Stimulated activated CD8-positive, alpha-beta memory T cell treated with anti-CD3 and anti-CD28 coated beads, Interleukin-4, amount 100 ng/mL, for 4 hours (primary cell): ENCODE measurements at places on chromosomes 7 and 10.

GRCh38 chr7:77797734-77798393, 370 bp downstream of the TMEM60 start:
- no peak for DNase-seq

GRCh38 chr7:158414002-158414401, 173.6 kb downstream of the PTPRN2 start:
- no peak for DNase-seq

DNA sequence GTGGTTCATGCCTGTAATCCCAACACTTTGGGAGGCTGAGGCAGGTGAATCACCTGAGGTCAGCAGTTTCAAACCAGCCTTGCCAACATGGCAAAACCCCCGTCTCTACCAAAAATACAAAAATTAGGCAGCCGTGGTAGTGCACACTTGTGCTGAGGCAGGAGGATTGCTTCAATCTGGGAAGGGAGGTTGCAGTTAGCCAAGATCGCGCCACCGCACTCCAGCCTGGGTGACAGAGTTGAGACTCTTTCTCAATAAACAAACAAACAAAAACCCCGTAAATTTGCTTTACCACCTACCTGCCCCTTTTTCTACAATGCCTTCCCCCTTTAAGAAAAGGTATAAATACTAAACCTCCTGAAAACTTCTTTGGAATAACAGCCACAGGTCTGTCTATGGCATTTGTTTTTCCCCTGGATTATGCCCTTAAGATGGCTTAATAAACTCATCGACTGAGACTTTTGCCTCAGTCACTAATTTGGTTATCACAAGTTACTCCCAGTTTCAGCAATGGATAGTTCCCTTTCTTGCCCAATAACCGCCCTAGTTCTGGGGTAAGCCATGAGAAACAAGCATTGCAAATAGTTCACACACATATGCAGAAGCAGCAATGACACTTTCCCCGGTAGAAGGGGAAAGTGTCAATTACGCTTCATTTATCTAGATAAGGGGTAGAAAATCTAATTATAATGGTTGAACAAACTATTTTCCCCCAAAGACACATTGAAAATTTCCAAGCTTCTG, 52.8 kb upstream of the SVIL start:
- DNase-seq, result no peak

DNA sequence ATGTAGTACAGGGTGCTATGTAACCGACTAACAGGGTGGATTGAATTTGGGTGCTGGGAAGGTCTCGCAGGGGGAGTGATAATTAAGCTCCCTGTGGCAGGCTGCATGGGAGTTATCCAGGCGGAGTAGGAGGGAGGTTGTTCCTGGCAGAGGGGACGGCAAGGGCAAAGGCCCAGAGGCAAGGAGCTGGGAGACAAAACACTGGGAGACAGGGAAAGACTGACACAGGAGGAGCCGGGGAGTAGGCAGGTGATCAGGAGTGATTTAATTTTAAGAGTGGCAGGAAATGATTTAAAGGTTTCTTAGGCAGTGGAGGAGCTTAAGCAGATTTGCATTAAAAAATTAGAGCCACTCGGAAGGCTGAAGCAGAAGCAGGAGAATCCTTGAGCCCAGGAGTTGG, 40.7 kb upstream of the LEP start:
- DNase-seq, result no peak

GRCh38 chr7:94301024-94301586, 93.6 kb upstream of the COL1A2 start:
- no peak for DNase-seq

GRCh38 chr10:36469585-36469984, 655.8 kb upstream of the ANKRD30A start:
- DNase-seq, result no peak

- DNase-seq, result no peak
Observed at GRCh38 chr7:137870078-137870477, 23.3 kb upstream of the DGKI start.

GRCh38 chr7:135208102-135208793, 3.1 kb downstream of the WDR91 start:
- DNase-seq, result no peak

- DNase-seq, result no peak
Observed at GRCh38 chr7:148967032-148967372, 61.3 kb downstream of the PDIA4 start.

DNA sequence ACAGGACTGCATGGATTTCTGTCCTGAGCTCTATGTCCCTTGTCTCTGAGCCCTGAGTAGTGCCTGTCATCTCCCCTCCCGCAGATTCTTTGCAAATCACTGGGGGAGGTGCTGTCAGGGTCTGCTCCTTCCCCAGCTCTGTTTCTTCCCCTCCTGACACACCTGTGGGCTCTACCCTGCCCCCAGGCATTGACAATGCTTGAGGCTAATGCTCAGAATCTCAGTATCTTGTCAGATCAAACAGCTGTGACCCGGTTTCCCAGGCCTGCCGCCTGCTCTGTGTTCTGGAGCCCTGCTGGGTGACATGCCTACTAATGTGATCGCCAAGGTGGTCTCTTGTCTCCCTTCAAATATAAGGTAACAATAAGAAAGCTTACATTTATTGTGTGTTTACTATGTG, 209.0 kb downstream of the POU6F2 start:
- no peak for DNase-seq

DNA sequence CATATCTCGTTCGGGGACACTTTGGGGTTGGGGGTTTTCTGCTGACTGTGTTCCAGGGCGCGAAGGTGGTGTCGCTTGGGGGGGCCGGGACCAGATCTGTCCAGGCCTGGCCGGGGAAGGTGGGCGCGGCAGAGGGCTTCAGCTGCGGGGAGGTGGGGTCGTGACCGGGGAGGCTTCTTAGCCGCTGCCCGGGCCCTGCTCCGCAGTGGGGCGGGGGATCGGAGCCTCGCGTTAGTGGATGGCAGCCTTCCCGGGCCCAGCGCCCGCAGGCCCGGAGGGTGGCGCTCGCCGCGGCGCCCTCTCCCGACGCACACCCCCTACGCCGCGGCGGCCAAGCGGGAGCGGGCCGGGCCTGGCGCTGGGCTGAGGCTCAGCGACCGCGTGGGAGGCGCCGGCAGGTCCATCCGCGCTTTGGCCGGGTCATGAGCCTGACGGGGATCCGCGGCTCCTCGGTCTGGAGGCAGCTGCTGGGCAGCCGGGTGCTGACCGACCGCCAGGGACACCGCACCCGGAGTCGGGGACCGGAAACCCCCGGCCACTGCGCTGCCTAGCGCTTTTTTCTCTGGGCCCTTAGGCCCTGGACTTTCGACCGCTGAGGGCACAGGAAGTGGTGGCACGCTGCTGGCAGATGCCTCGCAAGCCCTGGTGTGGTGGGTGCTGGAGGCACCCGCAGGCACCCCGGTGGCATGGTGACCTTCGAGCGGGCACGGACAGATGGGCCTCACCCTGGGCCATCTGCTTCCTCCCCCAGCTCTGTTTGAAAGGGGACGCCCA, 1.2 kb downstream of the AGAP3 start:
- no peak for DNase-seq

DNA sequence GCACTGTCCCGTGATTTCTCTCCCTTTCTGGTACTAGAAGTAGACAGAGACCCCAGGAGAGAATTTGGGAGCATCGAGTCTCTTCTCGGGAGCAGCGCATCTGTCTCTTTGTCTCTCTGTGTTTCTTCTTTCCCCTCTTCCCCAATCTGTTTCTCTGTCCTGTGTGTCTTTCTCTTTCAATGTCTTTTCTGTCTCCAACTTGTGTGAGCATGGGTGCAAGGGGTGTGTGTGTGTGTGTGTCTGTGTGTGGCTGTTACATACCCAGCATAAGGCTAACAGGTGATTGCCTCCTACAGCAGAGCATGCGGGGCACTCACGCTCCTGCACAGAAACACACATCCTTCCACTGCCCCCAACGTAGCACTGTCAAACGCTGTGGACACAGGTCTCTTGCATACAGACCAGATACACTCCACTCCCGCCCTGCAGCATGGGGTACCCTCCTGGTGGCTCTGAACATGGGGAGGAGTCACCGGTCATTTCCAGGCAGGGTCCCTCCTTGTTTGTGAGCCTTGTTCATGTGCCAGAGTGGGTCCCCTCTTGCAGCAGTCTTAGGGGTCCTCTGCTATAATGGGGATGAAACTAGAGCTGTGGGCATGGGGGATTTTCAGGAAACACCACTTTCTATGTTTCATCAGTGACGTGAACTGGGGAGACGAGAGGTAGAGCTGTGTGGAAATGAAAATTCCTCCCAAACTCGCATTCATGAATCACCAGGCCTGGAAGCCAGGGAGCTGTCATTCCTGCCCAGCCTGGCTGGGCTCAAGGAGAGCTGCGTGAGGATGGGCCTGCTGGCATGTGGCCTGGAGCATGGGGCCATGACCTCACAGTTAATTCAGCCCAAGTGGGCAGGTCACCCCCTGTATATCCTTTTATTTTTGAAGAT, 980 bp downstream of the ADAMTS14 start:
- DNase-seq, result no peak
